ENCODE measurements at places on chromosomes 6 and 20.

- no peak for DNase-seq
These were observed 261.5 kb downstream of the EYA4 start for GRCh38 chr6:133502441-133503335.

GRCh38 chr6:34859951-34860350 lies 27.9 kb downstream of the TAF11 start:
- DNase-seq: no peak

DNA sequence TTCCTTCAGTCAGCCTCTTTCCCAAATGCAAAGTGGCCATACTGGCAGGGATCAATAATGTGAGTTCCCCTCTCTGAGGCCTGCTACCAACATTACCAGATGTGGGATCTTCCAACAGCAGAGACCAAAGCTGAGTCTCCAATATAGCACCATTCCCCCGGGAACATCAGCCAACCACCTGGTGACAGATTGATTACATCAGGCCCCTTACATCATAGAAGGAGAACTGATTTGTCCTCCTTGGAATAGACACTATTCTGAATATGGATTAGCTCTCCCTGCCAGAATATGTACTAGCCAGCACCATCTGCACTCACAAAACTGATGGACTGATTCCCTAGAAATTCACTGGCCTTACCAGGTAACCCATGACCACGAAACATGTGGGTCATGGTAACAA lies 61.9 kb upstream of the CARMIL1 start:
- no peak for DNase-seq

DNA sequence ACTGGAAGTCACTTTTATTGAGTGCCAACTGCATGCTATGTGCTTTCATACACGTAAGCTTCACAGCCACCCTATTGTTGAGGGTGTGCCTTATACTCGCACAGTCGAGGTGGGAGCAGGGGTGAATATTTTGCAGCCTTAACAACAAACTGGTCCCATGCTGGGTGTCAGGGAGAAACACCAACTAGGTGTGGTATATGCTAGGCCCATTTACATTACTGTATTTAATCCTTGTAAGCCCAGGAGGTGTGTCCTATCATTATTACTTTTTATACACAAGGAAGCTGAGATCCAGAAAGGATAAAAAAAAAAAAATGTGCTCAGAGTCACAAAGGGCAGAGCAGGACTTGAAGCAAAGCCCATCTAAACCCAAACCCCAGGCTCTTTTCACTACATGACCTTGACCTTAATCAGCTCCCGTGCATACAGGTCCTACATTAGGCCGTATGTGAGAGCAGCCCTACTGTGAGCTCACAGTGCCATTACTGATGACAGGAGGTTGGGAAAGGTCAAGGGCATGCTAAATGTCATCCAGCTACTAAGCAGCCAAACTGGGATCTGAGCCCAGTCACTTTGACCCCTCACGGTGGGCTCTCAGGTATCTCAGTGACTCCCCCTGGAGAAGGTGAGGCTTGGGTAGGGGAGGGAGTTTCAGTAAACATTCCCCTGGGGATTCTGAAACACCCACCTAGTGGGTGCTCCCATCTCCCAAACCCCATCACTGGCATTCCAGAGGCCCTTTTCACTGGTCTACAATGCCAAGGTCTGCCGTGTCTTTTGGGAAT lies 61.7 kb downstream of the BFSP1 start:
- no peak for DNase-seq

- no peak for DNase-seq
These were observed 201.3 kb upstream of the BTBD3 start for GRCh38 chr20:11716239-11716944.

GRCh38 chr20:23679133-23680092 lies 9.4 kb downstream of the CST4 start:
- DNase-seq: no peak

GRCh38 chr6:64680446-64680845 lies 1026.6 kb downstream of the EYS start:
- no peak for DNase-seq

- DNase-seq: no peak
These were observed 114.6 kb downstream of the CLIC5 start for GRCh38 chr6:45900808-45901752.

DNA sequence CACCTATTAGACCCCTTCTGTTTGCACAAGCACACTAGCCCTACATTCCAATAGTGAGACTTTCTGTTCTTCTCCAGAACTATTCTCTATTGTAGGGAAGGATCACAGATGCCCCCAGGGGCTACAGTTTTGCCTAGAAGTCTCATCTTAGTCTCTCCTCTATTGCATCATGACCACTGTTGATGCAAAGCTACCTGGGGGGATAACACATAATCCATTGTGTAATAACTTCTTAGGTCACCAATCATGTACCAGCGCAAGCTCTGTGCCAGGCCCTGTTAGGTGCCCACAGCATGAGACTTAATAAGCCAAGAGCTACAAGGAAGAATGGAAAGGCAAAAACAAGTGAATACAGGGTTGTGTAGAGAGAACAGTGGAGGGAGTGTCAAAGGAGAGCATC lies 98.1 kb upstream of the TNFAIP3 start:
- no peak for DNase-seq

DNA sequence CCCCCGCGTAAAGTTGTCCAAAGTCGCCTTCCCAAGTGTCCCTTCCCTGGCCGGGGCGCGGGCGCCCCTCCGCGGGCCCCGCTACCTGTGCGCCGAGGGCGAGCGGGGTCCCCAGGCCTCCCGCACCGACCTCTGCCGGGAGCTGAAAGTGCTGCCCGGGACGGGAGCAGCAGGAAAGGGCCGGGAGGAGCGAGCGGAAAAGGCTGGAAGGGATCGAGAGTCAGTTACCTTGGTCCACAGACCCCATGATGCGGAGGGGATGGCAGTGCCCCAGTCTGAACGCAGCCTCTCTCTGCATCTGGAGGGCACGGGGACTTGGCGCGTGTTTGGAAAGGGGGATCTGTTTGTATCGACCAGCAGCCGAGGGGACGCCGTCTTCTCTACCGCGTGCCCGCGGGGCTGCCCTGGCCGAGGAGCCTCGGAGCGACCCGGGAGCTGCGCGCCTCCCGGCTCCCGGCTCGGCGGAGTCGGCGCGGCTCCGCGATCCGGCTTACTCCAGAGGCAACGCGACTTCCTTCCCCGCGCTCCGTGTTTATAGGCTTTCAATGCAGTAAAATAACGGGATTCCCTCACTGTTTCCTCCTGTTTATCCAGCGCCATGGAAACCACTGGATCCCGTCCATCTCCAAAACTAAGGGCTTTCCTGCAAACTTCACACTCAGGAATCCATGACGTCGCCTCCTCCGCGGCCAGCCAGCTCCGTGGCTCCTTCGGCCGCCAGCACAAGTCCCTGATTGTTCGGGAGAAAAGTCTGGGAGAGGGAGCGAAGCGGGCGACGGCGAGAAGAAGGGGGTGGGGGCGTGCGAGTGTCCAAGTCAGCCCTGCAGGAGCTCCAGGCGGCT lies 20.0 kb upstream of the NFATC2 start:
- DNase-seq: peak; percentile 94

DNA sequence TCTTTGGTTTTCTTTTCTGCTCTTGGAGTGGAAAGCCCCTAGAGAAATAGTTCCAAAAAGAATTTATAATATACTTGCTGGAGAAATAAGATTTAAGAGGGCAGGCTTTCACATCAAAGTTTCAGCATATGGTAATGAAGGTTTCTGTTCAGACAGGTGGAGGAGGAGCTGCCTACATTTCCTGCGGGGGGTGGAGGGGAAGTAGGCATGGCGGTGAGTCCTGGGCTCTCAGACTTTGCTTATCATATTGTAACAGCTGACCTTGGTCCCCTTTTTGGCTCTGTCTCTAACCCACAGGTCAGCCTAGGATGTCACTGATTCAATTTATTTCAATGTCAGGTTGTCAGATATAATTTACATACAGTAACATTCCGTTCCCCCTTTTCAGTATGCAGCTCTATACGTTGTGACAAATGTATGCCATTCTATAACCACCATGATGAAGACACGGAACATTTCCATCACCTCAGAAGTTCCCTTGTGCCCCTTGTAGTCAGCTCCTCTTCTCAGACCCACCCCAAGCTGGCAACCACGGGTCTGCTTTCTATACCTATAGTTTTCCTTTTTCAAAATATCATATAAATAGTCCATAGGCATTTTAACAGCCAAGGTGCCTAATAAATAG lies 77.6 kb upstream of the GGTLC1 start:
- DNase-seq: no peak

- no peak for DNase-seq
These were observed 188.8 kb downstream of the BACH2 start for GRCh38 chr6:90107771-90108282.

GRCh38 chr20:3674995-3675900 lies 6.6 kb downstream of the ADAM33 start:
- DNase-seq: no peak

DNA sequence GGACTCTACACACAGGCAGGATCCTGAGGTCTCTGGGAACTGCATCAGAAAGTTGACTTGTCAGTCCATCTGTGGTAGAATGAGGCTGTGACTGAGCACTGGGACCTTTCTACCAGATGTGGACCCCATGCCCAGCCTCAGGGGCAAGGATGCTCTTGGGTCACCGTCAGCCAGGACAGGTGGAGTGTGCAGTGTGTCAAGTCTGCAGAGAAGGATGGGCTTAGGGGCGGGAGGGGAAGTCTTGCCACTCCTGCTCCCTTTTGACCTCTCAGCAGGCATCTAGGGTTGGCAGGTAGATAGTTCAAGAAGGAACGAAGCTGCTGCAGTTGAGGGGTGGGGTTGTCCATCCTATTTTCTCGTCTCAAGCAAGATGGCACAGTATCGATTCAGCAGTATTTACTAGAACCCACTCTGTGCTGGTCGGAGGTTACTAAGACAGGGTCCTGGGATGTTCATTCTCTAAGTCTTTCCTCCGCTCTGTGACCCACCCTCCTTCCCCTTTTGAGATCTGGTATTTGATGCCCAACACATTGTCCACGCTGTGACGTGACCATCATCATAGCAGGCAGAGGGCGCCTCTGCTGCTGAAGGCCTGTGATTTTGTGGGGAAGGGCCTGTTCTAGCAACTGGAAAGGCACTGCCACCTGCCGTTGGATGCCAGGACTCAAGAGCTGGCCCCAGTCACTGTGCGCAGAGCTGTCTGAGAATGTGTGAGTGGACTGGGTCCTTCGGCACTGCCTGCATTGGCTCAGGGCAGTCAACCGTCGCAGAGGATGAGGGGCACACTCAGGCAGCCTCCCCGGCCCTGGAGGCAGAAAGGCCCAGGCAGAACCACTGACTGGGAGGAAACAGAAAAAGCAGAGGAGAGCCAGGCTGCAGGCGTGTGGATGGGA lies 23.2 kb downstream of the RBCK1 start:
- peak; percentile 35 for DNase-seq

DNA sequence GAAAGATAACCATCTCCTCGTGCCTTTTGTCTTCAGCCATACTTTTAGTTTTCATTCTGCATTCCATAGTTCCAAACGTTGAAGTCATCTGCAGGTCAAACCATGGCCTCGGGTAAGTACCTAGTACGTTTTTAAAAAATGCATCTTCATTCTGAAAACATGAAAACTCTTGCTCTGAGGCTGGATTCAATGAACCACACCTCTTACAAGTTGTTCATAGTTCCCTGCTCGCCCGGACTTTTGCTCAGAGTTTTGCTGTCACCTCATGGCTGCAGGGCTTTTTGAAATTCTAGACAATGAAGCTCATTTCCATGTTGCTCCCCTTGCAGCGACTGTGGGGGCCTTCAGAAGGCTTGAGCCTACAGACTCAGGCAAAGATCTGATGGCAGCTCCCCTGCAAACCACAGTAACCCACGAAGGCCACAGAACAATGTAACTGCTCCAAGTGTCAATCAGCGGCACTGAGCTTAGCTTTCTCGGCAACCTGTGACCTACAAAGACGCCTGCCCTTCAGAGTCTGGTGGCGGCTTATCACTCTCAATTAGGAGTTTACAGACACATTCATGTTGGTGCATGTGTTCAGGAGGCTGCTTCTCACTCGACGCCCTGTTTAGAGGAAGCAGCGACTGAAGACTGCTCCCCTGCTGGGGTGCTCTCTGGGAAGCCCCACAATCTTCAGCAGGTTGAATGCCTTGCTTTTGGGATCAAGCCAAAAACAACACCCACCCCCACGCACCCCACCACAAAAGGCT lies 61.2 kb downstream of the FOXC1 start:
- no peak for DNase-seq

- no peak for DNase-seq
These were observed 103.0 kb upstream of the SYNDIG1 start for GRCh38 chr20:24366336-24367004.

DNA sequence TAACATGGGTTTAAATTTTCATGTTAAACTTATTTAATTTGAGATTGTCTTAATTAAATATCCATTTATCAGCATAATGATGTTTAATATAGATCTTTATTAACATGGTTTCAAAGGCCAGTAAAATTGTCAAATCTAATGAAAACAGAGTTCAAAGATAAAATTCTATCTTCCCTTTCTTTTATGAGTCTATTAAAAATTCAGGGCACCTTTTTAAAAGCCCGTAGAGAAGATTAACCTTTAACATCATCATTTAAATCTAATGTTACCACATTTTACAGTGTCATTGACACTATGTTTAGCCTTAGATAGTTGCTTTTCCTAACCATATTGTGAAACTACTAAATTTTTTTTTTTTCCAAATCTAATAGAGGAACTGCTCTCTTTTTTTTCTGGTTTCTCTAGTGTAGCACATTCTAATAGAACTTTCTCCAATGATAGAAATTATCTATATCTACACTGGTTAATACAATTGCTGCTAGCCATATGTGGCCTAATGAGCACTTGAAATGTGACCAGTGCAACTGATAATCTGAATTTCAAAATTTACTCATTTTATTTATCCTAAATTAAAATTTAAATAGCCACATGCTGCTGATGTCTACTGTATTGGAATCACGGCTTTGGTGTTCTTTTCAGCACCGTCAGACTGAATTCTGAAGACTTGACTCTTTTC lies 410.9 kb downstream of the UTRN start:
- no peak for DNase-seq

DNA sequence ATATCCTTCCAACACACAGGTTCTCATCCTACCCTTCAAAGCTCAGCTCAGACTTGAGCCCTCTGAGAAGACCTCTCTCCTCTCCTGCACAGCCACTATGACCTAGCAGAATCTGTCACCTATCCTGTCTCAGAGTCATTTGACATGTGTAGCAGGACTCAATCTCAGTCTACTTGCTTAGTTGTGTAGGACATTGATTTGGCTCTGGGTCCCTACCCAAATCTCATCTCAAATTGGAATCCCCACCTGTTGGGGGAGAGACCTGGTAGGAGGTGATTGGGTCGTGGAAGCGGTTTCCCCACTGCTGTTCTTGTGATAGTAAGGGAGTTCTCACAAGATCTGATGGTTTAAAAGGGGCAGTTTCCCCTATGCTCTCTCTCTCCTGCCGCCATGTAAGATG lies 297.9 kb downstream of the CD83 start:
- DNase-seq: no peak

- DNase-seq: no peak
These were observed 92.7 kb downstream of the DACT2 start for GRCh38 chr6:168226902-168227318.

GRCh38 chr6:6438286-6438685 lies 117.8 kb upstream of the F13A1 start:
- DNase-seq: no peak

DNA sequence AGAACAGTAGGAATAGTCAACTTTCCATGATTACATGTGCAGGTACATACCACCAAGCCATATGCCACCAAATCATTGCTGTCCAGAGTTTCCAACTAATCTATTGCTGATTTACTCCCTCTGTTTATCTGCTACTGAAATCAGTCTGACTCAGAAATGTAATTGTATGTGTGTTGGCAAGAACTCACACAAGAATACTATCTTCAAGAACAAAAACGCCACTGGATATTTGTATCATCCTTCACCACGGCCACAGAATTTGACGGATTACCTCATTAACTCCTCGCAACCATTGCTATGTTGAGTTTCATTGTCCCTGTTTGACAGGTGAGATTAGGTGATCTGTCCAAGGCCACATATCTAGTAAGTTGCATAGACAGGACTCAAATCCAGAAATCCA lies 159.2 kb downstream of the GMPR start:
- no peak for DNase-seq
